SIG-M5 (cell line): ENCODE measurements at places on chromosomes 5 and 9.

GRCh38 chr5:146640285-146640896 is 124.4 kb upstream of the GPR151 start:
- no peak for DNase-seq

DNA sequence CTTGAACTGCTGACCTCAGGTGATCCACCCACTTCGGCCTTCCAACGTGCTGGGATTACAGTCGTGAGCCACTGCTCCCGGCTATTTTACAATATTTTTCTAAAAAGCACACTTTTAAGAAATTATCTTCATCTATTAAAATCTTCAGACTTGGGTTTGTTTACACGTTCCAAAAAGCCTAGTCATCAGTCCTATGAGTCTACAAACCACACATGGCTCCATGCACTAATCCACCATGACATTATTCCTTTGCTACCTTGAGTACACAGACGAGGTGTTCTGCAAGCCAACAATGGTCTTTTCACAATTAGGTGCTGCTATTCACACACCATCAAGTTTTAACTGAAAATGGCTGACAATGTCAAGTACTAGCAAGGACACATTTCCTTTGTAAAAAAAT is 41.0 kb downstream of the TRPM6 start:
- DNase-seq, result no peak

- no peak for DNase-seq
Observed at GRCh38 chr5:128632264-128632663, 94.2 kb upstream of the FBN2 start.

DNA sequence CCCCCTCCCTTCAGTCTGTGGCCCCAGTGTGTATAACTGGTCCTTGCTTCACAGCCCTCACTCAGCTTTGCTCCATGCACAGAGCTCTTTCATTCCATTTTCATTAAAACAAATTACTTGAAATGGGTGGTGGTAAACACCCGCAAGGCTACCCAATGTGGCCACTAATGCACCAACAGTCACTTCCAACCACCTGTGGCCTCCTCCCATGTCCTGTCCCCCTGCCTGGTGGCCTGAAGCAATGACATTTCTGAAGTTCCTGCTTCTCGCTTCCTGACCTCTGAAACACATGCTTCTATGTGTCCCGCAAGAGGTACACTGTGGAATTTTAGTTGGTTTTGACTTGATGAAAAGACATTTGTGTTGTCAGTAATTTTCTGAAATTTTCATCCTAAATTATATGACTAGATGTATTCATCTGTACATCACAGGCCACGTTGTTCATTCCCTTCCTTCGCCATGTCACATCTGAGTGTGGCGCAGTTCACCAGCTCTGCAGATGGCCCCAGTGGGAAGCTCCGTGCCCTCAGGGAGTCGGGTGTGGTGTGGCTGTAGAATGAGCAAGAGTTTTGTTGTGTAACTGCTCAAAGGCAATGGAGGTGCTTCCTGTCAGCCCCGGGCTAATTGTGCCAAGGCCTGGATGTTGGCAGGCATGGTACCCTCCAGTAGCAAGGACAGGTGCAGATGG is 9.6 kb downstream of the ROPN1L start:
- no peak for DNase-seq

DNA sequence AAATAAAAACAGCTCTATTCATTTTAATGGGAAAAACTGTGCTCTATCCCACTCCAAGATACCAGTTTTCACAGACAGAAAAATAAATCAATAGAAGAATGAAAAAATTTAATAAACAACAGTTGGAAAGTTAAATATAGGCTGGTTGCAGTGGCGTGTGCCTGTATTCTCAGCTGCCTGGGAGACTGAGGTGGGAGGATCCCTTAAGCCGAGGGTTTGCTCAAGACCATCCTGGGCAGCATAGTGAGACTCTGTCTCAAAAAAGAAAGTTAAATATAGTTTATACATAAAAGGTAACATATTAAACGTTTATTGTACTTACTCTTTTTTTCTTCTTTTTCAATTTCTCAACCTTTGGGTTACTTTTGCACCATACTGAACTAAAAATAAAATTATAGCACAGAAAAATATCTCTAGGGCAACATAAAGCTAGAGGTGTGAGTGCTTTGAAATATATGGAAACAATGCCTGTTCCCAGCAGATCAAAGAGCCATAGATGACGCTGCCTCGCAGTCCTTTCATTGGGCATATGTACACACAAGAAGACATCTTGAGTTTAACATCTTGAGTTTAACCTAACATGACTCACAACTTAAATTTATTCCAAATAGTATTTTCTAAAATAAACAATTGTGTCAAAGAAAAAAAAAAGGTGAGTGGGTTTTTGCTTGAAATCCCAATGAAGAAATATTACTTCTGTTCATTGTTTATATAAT is 25.7 kb upstream of the KLF9 start:
- DNase-seq, result no peak

- DNase-seq, result no peak
Observed at GRCh38 chr9:109372246-109372645, 51.4 kb upstream of the EPB41L4B start.

DNA sequence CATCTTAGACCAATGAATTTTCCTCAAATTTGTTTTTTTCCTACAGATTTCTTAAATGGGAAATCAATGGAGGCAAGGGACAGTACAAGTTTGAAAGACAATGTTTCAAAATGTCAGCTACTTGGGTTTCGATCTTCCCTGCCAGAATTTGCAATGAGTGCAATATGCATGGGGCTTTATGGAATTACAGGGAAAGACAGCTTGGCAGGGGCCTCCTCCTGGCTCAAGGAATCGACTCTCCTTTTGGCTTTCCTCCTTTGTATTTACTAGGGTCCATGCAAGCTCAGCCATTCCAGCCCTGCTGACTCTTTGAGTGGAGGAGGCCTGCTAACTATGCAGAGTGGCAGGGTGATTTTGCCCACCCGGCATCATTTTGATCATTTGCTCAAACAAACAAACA is 63.2 kb downstream of the MED27 start:
- no peak for DNase-seq

DNA sequence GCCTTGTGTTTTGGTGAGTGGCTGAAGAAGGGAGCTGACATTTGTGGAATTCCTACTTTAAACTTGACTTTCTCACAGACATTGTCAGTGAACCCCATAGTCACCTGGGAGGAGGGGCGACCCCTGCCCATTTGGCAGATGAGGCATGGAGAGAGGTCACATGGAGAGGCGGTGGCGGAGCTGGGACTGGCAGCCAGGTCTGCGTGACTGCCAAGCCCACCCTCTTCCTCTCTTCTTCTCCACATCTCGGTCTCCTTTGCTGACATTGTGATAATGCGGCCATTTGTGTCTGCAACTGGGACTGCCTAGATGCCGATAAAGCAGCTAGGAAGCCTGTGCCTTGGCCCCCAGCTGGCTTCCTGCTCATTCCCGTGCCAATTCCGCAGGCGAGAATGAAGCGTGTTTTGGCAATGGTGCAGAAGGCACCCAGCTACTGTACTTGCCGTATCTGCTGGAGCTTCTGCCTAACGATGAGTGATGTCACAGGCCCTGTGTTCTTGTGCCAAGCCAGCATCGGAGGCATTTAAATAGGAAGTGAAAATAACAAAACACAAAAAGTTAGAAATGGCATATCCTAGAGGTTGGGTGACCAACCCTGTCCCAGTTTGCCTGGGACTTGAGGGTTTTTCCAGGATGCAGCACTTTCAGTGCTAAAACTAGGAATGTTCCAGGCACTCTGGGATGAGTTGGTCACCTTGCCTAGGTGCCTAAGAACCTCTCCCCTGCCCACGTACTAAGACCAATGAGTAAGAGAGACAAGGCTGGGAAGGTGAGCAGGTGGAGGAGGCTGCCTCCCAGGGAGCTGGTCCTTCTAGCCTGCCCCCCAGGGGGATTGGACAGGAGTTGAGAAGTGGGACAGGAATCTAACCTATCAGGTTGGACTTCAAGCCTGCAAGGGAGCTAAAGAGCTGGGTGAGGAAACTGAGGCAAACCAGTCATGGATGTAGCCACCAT is 23.6 kb downstream of the OLFML2A start:
- peak; percentile 13 for DNase-seq

GRCh38 chr5:74337984-74338310 is 302.6 kb downstream of the ENC1 start:
- no peak for DNase-seq

- no peak for DNase-seq
Observed at GRCh38 chr9:17453751-17454150, 125.1 kb upstream of the SH3GL2 start.

GRCh38 chr5:97121848-97122247 is 20.6 kb downstream of the LIX1 start:
- no peak for DNase-seq

- no peak for DNase-seq
Observed at GRCh38 chr9:69060766-69061165, 25.2 kb downstream of the FXN start.

GRCh38 chr9:100485196-100485595 is 12.2 kb downstream of the TMEFF1 start:
- no peak for DNase-seq

DNA sequence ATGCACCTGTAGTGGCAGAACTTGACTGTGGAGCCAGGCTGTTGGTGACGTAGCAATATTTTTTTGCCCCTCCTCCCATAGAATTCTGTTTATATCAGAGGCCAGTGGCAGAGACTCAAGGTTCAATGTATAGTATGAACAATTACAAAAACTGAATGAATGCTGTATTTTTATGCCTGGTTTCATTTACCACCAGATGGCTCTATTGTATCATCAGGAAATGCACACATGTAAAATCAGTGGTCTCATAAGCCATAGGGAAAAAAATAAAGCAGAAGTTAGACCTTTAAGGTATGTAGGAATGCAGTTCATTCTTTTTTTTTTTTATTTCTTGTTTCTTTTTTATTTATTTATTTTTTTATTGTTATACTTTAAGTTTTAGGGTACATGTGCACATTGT is 43.6 kb downstream of the CCDC192 start:
- no peak for DNase-seq

DNA sequence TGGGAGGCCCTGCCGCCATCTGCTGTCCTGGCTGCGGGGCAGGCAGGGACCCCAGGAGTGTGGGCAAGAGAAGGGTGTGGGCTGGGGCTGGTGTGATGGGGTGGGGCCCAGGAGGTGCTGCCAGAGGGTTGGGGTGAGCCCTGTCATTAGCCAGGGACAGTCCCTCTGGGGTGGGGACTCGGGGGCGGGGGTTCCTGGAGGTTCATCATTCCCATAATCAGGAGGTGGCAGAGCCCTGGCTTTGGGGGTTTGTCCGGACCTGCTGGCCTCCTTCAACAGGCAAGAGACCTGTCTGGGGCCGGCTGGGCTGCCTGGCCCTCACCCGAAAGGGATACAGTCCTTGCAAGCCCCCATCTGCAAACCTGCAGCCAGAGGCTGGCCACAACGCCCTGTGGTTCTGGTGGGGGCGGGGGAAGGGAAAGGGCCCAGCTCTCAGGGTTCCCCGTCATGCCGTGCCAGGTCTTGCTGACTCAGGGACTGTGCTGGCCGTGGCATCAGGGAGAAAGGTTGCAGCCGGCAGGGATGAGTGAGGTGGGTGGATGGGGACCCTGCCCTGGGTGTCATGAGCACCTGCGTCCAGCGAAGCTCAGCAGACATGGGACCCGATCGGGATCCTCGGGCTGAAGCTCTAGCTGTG is 65.2 kb downstream of the MRPL36 start:
- DNase-seq, result no peak

GRCh38 chr5:144139586-144139985 is 30.9 kb downstream of the YIPF5 start:
- no peak for DNase-seq

GRCh38 chr5:8382456-8382855 is 513.5 kb downstream of the MTRR start:
- no peak for DNase-seq
